ENCODE measurements at places on chromosomes 2 and 18.

GRCh38 chr2:240741091-240741490, 49.4 kb downstream of the AQP12A start:
- no peak for DNase-seq

DNA sequence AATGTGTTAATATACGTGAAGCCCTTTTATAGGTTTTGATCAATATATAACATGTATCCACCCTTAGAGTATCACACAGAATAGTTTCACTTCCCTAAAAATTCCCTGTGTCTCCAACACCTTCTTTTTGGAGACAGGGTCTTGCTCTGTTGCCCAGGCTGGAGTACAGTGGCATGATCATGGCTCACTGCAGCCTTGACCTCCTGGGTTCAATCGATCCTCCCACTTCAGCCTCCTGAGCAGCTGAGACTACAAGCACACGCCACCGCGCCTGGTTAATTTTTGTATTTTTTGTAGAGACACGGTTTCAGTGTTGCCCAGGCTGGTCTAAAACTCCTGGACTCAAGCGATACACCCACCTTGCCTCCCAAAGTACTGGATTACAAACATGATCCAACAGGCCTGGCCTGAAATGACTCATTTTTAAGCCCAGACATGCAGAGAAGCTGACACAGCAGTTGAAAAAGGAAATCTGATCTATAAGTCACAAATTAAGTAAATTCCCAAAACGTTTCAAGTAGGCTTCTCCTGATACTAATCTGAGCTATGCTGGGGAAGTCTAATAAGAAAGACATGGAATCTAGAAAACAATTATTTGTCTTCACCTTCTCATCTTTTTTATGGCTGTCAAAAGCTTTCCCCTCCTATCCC, 2.9 kb downstream of the DUSP11 start:
- DNase-seq = no peak

DNA sequence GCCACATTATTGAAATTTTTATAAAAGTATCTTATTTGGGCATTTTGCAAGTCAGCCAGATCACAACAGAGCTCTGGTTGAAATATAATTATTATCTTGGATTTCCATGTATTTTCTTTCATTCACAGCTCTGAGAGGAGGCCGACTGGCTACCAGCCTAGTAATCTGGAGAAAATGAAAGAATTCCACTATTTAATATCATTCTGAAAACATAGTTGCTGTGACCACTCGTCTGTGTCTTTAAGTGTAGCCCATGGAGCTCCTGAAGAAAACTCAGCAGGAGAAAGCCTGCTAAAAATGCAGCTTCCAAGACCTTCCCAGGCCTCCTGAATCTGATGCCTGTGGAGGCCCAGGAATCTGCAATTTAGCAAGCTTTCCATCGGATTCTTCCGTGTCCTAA, 114.7 kb downstream of the SH3BP4 start:
- DNase-seq = no peak

GRCh38 chr2:195863564-195863963, 205.1 kb downstream of the DNAH7 start:
- DNase-seq = no peak

DNA sequence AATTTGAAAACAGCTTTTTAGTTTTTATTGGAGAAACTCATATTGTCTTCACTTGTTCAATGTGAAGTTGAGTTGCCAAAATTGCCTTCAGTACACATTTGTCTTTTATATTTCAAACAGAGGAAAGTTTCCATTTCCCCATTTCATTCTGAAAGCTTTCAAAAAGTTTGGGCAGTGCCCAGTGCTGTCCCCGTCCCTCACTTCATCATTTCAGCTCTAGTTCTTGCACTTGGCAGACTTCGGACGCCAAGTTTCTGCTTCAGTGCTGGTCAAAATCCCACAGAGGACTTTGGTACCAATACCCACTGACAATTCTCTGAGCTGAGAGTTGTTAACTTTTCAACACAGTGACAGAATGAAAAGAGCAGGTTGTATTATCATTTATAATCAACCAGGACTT, 43.4 kb upstream of the AQP4 start:
- no peak for DNase-seq

- no peak for DNase-seq
Measured at GRCh38 chr2:222751238-222751637, 79.8 kb downstream of the MOGAT1 start.

DNA sequence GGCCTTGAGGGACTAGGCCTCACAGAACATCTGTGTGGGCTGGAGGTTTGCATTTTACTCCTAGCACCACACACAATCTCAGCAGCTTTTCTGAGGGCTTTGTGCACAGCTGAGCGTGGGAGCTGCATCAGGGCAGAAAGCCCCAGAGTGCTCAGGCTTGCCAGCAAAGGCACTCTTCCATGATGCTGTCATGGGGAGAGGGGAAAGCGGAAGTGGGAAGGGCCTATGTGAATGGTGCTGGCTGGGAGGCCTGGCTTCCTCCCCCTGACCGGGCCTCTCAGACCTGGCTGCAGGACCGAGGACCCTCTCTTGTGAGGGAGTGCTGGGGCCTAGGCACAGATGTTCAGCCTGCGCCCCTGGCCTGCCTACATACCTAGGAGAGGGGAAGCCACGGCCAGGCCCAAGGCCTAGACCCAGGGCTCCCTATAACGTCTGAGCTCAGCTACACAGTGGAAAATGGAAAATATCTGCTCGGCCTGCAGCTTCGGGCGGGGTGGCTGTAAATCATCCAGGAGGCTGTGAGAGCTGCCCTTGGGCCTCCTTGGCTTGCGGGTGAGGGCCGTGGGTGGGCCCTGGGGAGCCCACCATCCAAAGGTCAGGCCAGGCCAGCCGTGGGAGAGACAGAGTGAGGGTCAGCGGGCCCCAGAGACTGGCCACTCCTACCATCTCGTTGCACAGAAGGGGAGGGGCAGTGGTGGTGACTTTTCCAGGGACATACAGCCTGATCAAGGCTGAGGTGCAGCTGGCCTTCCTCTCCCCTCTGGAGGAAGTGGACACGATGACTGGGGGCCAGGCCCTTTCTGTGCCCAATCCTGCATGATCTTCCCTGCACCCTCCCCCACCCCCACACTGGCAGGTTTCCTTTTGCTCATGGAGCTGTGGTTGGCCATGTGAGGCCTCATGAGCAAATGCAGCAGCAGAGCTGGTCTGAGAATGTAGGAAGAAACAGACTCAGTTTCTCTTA, 22.8 kb downstream of the GLI2 start:
- no peak for DNase-seq

DNA sequence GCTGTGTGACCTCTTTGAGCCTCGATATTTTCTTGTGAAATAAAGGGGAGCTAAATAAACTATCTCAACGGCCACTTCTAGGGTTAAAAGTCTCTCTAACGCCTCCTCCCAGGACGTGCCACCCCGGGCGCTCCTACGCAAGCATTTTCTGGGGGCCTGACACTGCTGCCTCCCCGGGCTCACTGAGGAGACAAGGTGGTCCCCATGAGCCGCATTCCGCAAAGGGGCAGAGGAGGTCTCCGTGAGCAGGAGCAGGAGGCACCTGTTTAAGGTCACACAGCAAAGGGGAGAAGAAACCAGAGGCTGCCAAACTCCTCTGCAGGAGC, 913 bp upstream of the WNT10A start:
- no peak for DNase-seq

- no peak for DNase-seq
Measured at GRCh38 chr2:233075966-233076339, 15.8 kb downstream of the INPP5D start.

- no peak for DNase-seq
Measured at GRCh38 chr2:72894514-72894913, 7.3 kb downstream of the SPR start.

- DNase-seq = no peak
Measured at GRCh38 chr2:222973237-222973636, 78.8 kb upstream of the KCNE4 start.

DNA sequence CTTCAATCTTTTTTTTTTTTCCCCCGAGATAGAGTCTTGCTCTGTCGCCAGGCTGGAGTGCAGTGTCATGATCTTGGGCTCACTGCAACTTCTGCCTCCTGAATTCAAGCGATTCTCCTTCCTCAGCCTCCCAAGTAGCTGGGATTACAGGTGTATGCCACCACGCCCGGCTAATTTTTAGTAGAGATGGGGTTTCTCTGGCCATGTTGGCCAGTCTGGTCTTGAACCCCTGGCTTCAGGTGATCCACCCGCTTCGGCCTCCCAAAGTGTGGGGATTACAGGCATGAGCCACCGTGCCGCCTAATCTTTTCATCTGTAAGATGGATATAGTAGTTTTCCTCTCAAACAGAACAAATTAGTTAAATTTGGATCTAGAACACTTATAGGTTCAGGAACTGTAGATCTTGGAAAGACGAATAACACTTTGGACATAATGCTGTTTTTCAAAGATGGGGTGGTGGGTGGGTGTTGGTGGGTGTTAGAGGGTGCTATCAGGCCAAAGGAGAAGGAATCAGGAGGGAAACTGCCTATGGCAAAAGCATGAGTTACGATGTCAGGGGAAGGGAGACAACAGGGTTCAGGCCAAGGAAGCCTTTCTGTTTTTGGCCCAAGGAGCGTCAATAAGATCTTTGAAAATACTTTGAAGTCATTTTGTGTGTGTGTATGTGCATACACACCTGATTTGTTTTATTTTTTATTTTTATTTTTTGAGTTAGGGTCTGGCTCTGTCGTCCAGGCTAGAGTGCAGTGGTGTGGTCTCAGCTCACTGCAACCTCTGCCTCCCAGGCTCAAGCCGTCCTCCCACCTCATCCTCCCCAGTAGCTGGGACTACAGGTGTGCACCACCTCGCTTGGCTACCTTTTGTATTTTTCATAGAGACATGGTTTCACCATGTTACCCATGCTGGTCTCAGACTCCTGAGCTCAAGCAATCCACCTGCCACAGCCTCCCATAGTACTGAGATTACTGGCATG, 6.8 kb downstream of the RPL37A start:
- no peak for DNase-seq

GRCh38 chr2:236177967-236178889, 10.0 kb upstream of the GBX2 start:
- no peak for DNase-seq

GRCh38 chr2:95267458-95268210, 6.6 kb upstream of the PROM2 start:
- DNase-seq = no peak

DNA sequence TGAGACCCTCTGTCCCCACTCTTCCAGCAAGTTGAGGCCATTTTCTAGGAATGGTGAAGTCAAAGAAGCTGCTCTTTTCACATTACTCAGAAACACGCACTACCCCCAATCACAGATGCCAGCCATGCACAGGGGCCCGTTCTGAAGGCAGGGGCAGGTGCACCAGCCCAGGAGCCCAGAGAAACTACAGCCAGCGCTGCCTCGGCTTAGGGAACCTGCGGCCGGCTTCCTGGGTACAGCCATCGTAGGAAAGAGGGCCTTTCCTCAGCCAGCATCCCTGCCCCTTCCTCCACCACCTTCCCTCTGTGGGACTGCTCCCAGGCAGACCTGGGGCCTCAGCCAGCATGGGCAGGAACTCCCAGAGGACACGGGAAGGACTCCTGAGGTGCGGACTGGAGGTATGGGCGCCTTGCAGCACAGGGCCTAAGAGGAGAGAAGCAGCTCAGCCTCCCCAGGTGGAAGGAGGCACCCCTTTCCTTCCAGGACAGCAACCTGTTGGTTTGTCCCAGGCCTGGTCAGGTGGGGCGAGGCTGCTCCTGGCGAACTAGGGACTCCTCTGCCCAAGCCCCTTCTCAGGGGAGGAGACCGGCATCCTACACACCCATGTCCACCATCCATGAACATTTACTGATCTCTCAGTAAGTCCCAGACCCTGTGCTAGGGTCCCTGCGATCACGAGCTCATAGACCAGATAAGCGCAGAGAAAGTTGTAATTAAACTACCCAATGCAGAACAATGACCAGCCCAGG, 99.0 kb upstream of the ID2 start:
- no peak for DNase-seq

GRCh38 chr2:31193806-31194205, 23.5 kb downstream of the CAPN14 start:
- no peak for DNase-seq

GRCh38 chr2:240822280-240822847, 2.3 kb upstream of the KIF1A start:
- no peak for DNase-seq

DNA sequence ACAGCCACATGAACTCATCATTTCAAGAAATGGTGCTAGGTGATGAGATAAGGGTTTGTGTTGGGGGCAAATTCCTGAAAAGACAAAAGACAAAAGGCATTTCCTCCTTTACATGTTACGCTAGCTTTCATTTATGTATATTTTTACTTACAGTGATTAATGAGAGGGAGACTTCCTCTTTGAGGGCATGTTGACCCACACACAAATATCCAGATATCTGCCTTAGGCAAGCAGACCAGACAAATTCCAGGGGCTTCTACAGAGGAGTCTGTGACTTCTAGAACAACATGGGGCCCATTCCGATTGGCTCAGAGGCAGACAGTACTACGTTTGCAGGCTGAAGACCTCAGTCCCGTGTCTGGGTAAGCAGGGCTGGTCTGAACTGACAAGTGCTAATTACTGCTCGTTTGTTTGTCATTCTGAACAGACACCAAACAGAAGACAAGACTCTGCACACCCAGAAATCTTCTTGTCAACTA, 74.8 kb upstream of the ST6GAL2 start:
- no peak for DNase-seq

DNA sequence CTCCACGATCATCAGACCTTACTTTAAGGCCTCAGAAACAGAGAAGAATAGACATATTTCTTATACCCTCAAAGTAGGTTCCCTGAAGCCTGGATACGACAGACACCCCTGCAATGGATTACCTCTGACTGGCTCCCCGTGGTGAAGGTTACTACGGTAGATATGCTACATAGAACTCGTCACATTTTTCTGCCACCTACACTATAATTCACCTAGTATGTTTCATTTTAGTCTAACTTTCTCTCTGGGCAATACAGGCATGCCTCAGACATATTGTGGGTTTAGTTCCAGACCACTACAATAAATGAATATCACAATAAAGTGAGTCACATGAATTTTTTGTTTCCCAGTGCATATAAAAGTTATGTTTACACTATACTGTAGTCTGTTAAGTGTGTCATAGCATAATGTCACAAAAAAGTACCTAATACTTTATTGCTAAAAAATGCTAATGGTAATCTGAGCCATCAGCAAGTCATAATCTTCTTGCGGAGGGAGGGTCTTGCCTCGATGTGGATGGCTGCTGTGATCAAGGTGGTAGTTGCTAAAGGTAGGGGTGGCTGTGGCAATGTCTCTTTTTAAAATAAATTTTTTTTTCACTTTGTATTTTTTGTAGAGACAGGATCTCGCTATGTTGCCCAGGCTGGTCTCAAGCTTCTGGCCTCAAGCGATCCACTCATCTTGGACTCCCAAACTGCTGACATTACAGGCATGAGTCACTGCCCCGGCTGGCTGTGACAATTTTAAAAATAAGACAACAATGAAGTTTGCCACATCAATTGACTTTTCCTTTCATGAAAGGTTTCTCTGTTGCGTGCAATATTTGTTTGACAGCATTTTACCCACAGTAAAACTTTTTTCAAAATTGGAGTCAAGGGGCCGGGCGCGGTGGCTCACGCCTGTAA, 64.6 kb downstream of the TGIF1 start:
- DNase-seq = no peak

Measured in activated CD4-positive, CD25-positive, alpha-beta regulatory T cell (primary cell).